ENCODE measurements at places on chromosomes 12 and 14.

DNA sequence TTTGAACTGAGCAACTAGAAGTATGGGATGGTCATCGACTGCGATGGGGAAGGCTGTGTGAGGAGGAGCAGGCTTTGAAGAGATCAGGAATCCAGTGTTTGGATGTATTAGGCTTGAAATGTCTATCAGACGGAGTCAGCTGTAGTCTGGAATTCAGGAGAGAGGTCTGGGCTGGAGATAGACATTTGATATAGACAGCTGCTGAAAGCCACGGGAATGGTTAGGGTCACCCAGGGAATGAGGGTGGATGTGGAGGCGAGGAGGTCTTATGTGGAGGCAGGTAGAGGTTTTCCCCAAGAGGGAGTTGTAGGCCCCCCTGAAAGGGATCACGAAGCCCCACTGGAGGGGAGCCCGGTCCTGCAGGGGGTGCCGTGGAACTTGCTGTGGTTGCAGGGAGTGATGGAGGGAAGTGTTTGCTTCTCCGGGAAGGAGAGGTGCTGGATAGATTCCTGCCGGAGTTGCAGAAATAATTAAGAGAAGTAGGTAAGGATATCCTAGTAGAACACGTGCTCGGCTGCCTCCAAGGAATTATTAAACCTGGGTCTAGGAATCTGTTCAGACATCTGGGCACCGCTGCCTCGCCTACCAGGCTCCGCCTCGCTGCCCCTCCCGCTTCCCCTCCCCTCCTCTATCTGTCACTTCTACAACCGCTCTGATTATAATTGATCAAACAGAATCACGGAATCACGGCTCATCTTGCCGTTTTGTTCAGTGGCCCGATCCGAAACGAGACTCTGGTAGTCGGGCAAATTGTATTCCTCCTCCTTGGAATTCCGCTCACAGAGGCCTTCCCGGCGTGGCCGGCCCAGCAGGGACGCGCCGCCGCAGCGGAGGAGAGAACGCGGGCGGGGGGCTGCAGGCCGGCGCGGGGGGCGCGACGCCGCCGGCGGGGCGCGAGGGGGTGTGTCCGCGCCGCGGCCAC is 826 bp upstream of the CACNA1C start:
- no peak for DNase-seq

- DNase-seq = no peak
Observed at GRCh38 chr12:107779077-107779831, 4.8 kb downstream of the ASCL4 start.

DNA sequence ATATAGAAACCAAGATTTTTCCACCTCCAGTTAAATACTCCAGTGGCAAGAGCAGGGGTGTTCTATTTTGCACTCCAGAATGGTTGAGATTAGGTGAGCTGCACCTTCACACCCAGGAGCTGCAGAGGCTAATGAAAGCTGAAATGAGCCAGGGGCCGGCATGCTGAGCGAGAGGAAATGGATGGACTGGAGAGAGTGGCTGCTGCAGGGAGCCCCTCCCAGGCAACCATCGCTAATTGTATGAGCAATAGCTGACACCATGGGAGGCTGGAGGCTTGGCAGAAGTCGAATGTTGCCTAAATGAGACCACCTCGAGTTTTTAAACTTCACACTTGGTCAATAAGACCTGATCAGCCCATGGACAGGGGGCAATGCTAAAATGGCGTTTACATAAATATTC is 301.8 kb upstream of the TMPO start:
- DNase-seq = no peak

DNA sequence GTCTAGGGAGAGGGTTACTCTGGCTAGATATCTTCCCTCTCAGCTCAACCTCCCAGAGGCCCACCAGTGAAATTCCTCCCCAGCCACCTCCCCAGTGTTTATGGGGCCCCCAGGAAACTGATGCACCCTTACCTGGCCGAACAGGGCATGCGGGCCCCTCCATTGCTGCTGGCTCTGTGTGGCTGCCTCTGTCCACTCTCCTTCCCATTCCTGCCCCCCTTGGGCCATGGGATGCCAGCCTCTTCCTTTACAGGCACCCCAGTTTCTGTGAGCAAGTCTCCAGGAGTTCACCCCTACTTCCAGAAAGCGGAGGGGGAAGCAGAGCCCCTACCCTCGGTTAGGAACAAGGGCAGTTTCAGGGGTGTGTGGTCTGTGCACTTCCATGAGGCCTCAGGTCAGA is 19.4 kb upstream of the ZDHHC22 start:
- no peak for DNase-seq

DNA sequence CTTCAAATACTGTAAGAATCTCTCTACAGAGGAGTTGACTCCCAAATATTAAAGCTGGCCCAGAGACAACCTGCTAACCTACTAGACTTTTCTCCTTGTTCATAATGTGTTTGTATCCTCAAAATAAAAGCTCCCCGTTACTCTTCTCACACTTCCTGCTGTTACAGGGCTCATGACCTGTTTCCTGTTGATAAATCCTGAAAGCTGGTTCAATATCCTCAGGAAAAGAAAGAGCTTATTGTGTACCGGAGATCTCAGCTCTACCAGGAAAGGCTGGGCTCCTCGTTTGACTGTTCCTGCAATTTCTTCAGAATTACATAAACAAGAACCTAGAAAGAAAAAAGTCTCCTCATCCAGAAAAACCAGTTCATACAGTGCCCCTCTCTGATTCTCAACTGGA is 30.8 kb downstream of the CLEC1A start:
- DNase-seq = no peak

DNA sequence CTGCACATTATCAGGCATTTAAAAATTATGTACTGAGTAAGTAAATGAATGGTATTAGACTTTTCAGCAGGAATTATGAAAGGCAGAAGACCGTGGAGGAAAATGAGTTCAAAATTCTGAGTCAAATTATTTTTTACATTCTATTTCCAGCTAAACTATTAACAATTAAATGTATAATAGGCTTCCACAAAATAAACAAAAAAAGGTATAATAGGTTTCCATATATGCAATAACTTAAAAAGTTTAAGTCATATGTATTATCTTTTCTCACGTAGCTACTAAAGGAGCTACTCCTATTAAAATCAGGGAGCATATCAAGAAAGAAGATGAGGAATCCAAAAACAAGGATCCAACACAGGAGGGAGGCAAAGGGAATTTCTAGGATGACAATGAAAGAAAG is 11.4 kb upstream of the VCPKMT start:
- DNase-seq = no peak

DNA sequence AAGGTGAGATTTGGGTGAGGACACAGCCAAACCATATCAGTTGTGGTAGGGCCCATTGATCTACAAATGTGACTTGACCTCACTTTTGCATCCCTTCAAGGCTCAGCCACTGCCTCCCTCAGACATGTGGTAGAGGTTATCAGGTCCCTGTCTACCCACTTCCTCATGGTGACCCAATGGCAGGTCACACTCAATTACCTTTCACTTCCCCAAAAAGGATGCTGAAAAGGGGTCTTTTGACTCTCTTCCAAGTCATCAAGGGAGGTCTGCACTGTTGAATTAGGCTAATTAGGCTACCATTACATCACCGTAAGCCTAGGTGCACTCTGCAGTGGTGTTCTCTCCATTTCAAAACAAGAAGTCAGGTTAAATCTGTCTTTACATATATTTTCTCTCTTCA is 22.6 kb upstream of the DRAM1 start:
- no peak for DNase-seq

DNA sequence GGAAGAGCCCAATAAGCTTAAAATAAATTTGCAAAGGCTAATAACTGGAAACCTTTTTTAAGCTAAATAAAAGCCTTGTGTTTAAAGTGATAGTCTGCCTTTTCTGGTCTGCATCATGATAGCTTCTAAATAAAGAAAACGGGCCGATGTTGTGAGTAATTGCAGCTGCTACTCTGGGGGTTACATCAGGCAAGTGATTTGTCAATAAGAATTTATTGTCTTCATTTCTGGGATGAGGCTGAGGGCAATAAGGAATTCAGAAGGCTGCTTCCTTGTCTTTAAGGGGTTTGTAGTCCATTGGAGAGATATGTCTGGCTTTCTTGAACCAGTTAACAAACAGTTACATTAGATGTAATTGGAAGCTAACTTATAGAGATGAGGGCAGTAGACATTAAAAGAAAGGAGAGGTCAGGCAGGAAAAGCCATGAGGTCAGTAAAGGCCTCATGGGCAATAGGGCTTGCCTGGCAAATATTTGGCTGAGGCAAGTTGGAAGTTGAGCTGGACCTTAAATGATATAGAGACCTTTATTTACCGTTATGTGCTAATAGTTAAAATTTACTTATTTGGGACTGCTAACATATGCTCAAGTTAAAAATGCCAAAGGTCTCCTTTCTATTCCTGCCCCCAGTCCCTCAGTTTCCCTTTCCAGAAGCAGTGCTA is 85.0 kb downstream of the CRADD start:
- no peak for DNase-seq

GRCh38 chr14:95380350-95381042 is 60.8 kb upstream of the CLMN start:
- no peak for DNase-seq

GRCh38 chr12:65955452-65955851 is 131.2 kb downstream of the HMGA2 start:
- no peak for DNase-seq

GRCh38 chr14:49770212-49770817 is 2.4 kb downstream of the KLHDC2 start:
- DNase-seq = no peak

DNA sequence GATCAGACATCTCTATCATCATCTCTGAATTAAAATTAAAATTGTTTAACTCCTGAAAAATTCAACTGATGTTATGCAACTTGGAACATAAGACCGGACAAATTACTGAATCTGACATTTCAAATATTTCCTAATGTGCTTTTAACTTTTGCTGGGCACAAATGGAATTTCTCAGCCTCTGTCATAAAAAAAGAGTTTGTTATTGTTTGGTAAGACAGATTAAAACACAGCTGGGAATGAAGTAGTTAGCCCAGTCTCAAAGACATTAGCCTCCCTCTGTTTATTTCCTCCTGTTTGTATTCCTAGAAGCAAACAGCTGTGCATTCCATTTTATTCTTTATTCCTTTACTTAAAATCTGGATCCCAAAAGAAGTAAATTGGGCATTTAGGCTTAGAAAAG is 29.4 kb downstream of the PLEKHA5 start:
- DNase-seq = no peak

GRCh38 chr12:75990189-75990912 is 41.2 kb downstream of the PHLDA1 start:
- DNase-seq = peak; percentile 96

- DNase-seq = no peak
Observed at GRCh38 chr12:48512855-48513254, 12.6 kb upstream of the OR8S1 start.

- no peak for DNase-seq
Observed at GRCh38 chr14:67815573-67816225, 691 bp downstream of the ZFYVE26 start.

DNA sequence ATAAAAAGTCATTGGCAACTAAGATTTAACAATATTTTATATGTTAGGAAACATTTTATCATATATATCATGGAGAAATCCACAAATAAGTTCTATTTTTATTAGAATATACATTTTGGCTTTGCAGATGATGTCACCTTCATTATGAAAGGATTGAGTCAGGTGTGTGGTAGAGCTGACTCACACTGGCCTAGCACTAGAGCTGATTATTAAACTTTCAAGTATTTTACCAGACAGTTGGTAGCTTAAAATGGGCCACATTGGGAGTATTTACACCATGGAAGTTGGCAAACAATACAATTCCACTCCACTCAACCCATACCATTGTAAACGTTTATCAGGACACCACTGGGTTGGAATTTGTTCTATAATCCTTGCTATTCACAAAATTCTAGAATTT is 1036.6 kb downstream of the TRHDE start:
- no peak for DNase-seq

DNA sequence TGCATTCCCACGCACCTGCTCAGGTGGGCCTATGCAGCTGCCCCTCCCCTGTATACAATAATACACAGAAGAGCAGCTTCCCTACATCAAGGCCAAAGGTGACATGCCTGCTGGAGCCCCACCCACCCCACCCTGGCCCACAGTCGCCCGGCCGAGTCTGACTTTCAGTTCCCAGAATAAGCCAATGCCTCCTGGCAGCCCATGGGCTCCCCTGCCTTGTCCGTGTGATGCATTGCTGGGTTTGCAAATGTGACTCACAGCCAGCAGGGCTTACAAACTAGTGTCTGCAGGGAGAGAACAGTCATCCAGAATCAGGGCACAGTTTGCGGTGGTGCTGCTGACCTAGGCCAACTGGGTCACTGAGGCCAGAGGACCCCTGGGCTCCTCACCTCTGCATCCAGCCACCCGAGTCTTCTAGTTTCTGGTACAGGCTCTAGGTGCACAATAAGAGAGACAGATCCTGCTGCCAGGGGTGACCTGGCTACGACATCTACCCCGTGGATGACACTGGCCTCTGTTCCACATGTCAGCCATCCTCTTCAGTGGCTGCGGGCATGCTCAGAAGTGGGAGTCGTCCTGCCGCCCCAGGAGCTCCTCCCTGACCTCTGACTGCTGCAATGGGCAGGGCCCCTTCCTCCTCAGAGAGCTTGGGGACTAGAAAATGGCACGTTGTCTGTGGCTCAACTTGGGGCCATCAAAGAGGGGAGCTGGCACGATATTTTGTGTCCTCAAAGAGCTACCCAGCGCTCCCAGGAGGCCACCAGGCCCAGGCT is 84.5 kb downstream of the CHGA start:
- peak; percentile 24 for DNase-seq
